ENCODE measurements at places on chromosomes 5 and 9.
A peak's percentile ranks its signal among the peaks of the same experiment; 100 is the strongest.

GRCh38 chr5:173963182-173963838, 25.7 kb upstream of the C5orf47 start:
- DNase-seq: no peak

- no peak for DNase-seq
Observed at GRCh38 chr5:80266566-80266965, 10.7 kb upstream of the SERINC5 start.

- no peak for DNase-seq
Observed at GRCh38 chr9:89536600-89536999, 38.7 kb upstream of the SEMA4D start.

GRCh38 chr5:24547132-24547531, 97.6 kb downstream of the CDH10 start:
- no peak for DNase-seq

GRCh38 chr9:36812556-36812955, 221.5 kb downstream of the PAX5 start:
- no peak for DNase-seq

GRCh38 chr5:82636591-82636990, 358.4 kb upstream of the RPS23 start:
- no peak for DNase-seq

- peak; percentile 39 for DNase-seq
Observed at GRCh38 chr9:122099271-122099869, 6.3 kb upstream of the TTLL11 start.

DNA sequence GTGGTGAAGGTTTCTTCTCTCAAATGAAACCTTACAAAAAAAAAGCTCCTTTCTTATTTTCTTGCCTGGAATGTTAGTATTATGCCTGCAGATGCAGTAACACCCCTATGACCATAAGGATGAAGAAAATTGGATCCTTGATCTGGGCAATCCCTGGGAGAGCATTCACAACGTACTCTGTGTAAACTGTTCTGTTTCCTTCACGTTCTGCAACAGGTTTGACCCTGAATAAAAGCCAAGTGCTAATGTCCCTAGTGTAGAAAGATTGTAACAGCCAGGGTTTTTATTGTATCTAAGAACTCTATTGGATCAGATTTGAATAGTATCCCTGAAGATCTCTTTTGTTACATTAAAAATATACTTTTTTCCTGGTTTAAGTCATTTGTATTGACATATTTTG, 1639.6 kb upstream of the ACO1 start:
- no peak for DNase-seq

GRCh38 chr5:150162142-150162513, 4.5 kb upstream of the CDX1 start:
- DNase-seq: no peak

- DNase-seq: no peak
Observed at GRCh38 chr9:122777935-122778627, 10.7 kb upstream of the OR5C1 start.
